ENCODE measurements at places on chromosomes 1 and 21.

DNA sequence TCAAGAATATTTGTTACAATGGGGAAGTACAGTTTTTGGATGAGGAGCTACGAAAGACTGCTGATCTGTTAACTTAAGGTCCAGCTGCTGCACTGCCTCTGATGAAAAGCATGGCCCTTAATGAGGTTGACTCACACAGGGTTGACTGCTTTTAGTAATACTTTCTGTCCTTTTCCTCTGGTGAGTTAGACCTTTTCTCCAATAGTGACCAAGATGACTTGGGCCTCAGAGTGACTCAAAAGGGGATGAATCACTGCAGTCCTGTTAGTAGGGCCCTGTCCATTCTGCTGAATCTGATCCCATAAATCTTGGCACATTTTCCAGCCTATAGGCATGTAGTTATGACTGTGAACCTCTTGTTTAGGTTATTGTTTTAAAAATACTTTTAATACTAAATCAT lies 2.7 kb downstream of the DISP1 start:
- no peak for DNase-seq

DNA sequence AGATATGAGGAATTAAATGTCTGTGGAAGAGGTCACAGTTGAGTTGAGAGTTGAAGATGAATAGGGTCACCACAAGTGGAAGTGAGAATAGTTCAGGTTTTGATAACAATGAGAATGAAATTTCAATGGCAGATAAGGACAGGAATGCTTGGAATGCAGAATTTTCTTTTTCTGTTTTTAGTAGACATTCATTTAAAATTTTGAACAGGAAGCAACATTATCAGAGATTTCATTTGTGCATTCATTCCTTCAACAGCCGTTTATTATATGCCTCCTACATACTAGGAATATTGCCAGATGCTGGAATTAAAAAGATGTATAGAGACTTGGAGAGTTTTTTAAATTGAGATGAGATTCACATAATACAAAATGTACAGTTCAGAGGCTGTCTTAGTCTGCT lies 126.8 kb downstream of the ITSN1 start:
- DNase-seq: no peak

- no peak for DNase-seq
Observed at GRCh38 chr21:27633631-27634030, 666.7 kb upstream of the ADAMTS5 start.

- DNase-seq: no peak
Observed at GRCh38 chr1:65431111-65431705, 10.7 kb downstream of the LEPR start.
